ENCODE measurements at places on chromosomes 12 and 14.

- no peaks in the 10 kb centered on the region for H3K36me3 ChIP-seq
- no peak overlapping the region for H3K4me3 ChIP-seq
- DNase-seq: no peak
- peaks cover 8% of the 10 kb centered on the region for H3K4me1 ChIP-seq
- H3K27me3 ChIP-seq: no peaks in the 10 kb centered on the region
Observed at GRCh38 chr12:54383041-54383609, 1.4 kb downstream of the ZNF385A start.

DNA sequence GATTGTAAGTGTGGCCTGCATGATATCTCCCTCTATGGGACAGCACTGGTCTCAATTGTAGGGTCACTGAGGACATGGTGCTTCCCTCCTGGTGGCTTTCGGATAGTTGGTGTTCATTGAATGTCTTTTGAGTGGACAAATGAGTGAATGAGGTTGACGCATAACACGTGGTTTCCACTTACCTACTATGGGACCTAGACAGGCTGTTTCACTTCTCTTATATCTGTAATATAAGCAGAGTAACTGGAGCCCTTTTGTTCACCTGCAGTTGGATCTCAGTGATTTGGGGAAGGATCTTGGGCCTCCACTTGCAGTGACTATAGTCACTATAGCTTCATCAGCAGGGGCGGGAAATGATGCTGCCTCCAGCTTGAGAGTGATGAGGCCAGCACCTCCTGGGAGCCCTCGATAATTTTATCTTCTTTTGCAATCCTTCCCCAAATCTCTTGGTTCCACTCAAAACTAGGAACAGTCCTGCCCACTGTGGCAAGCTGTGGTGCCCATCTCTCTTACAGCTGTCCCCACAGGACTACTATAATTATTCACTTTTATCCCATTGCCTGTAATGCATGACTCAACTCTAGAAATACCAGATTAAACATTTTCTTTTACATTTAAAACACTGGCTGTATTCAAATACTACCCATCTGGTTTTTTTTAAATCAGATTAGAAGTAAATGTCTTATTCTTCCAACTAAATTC lies 242.9 kb downstream of the CHST11 start:
- H3K4me1 ChIP-seq: peaks cover 37% of the 10 kb centered on the region
- DNase-seq: no peak
- H3K36me3 ChIP-seq: peaks cover 3% of the 10 kb centered on the region
- no peaks in the 10 kb centered on the region for H3K27me3 ChIP-seq
- no peak overlapping the region for H3K4me3 ChIP-seq

GRCh38 chr12:110619534-110619953 lies 5.6 kb downstream of the TCTN1 start:
- no peaks in the 10 kb centered on the region for H3K27me3 ChIP-seq
- H3K36me3 ChIP-seq: peaks cover 4% of the 10 kb centered on the region
- H3K4me3 ChIP-seq: peak overlapping the region; percentile 11
- H3K4me1 ChIP-seq: peaks cover 23% of the 10 kb centered on the region

- H3K4me3 ChIP-seq: no peak overlapping the region
- DNase-seq: no peak
- peaks cover 24% of the 10 kb centered on the region for H3K36me3 ChIP-seq
- H3K27ac ChIP-seq: peak overlapping the region; percentile 42
- H3K27me3 ChIP-seq: no peaks in the 10 kb centered on the region
Observed at GRCh38 chr12:56661979-56662638, 16.3 kb upstream of the ATP5F1B start.

DNA sequence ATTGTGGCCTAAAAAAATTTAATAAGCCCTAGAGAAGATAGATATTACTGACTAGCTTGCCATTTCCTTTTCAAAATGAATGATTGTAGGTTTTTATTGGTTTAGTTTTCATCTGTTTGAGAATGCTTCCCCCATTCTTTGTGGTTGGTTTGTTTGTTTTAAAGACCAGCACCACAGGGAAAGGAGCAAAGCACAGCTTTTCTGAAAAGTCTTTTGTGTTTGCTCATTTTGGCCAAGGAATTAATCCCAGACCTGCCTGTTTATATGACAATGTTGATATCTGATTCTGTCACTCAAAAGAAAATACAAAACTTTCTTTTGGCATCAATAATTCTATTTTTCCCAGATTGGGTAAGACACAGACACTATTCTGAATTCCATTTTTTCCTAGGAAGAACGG lies 312.5 kb upstream of the FLRT2 start:
- H3K27ac ChIP-seq: no peak overlapping the region
- H3K4me1 ChIP-seq: no peaks in the 10 kb centered on the region
- H3K36me3 ChIP-seq: no peaks in the 10 kb centered on the region

Data from activated naive CD8-positive, alpha-beta T cell treated with anti-CD3 and anti-CD28 coated beads for 36 hours (primary cell).